ENCODE measurements at places on chromosomes 5 and 9.

DNA sequence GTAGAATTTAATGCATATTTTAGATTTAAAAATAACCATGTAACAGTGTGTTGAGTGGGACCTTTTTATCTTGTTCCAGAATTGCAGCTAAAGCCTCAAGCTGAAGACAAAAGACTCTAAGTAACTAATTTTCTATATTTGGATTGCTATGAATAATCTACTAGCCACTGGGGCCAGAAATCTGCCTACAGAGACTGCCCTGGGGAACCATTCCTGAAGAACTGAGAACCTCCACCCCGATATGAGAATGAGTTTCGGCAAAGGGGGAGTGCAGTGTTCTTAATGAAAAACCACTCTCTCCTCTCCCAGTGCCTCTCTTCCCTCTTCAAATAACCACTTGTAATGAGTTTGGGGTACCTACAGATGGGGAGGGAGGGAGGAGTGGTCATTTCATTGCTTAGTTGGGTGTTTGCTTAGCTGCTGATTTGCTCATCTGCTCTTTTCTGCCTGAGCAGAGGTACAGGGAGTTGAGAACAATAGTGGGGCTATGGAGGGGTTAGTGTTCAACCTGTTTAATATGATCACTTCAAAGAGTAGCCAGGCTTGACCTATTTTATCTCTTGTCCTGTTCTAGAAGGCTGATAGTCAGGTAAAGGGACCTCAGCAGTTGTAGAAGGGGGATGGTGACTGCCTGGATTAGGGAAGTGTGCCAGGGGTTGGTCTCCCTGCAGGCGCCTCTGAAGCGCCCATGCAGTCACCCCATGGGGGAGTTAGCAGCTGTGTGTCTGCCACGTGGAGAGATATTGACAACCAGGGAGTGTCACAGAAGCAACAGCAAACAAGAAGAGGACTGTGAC lies 47.7 kb downstream of the ATG10 start:
- no peak for DNase-seq

DNA sequence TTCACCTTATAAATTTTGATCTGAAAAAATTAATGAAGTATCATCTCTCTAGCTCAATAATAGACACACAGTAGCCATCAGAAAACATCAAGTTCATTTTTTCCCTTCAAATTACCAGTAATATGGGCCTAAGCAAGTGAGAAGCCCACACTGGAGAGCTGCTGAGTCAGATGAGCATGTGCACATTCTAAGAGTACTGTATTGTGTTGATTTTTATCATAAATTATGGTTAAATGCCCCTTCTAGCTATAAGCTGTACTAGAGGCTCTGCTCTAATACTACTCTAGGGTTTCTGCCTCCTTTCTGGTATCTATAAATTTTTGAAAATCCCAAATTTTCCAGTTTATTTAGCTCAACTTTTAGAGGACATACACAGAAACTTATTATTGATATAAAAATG lies 42.1 kb upstream of the TYRP1 start:
- no peak for DNase-seq

GRCh38 chr5:127851964-127852363 lies 148.8 kb downstream of the CCDC192 start:
- DNase-seq, result no peak

GRCh38 chr9:107738789-107739188 lies 249.2 kb upstream of the KLF4 start:
- DNase-seq, result no peak

DNA sequence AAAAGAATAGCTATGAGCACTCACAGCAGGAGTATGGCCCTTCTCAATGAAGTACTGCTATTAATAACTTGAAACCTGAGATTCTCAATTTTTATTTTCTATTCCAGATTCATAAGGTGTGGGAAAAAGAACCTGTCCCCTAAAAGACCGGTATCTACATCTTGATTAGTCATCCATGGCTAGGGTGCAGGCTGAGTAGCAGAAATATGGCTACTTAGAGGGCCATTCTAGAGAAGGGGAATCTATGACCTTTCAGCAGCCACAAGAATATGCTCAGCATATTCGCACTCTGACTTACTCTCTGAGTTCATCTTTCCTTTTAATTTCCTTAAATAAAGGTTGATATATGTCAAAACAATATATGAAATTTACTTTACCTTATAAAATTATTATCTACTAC lies 27.7 kb downstream of the WDR36 start:
- no peak for DNase-seq

DNA sequence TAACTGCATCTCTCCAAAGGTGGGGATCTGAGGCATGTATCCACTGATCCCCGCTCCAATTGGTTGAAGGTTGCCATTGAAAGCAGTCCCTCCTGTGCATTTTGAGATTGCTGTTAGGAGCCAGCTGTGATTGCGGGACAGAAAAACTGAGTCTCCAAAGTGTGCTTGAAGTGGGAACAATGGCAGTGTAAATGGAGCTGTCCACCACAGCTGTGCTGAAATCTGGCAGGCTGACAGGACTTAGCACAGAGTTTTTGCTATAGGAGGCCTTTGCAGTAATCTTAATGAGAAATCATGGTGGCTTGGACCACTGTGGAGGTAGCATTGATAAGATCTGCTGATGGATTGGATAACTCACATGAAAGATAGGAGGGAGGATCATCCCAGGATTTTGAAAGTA lies 3.3 kb downstream of the RNF20 start:
- no peak for DNase-seq

DNA sequence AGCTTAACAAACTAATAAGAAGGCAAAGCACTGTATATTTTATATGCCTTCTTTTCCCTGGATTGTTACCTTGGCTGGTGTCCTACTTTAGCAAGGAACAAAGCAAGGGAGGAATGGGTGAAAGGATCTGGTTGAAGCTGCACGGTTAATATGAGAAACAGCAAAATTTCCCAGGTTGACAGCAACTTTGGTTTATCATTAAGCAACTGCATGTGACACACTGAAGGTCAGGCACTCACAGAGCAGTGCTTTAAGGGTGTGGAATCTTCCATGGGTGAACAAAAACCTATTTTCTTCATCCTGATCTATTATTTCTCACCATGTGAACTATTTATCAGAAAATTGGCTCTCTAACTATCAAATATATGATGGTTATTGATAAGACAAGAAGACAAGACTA lies 109.0 kb upstream of the ATP10B start:
- DNase-seq, result no peak

DNA sequence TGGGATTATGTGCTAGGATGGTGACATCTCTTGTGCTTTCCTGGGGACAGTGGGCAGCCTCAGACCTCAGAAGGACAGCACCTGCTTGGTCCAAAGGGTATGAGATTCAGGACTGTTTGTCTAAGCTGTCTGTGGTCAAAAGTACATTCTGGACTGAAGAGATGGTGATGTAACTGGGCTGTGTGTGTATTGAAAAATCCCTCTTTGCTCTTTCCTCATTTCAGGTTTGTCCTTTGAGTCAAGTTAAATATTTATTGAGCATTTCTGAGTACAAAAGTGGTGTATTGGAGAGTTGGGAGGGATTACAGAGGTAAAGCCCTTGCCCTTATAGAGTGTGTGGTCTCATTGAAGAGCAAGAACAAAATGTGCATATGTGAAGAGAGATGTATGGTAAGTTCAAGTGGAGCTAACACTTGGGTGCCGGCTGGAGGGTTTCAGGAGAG lies 46.7 kb downstream of the RCL1 start:
- DNase-seq, result no peak

- DNase-seq, result no peak
Measured at GRCh38 chr9:83574482-83574881, 36.3 kb upstream of the FRMD3 start.

GRCh38 chr9:117732494-117732893 lies 28.3 kb downstream of the TLR4 start:
- DNase-seq, result no peak

DNA sequence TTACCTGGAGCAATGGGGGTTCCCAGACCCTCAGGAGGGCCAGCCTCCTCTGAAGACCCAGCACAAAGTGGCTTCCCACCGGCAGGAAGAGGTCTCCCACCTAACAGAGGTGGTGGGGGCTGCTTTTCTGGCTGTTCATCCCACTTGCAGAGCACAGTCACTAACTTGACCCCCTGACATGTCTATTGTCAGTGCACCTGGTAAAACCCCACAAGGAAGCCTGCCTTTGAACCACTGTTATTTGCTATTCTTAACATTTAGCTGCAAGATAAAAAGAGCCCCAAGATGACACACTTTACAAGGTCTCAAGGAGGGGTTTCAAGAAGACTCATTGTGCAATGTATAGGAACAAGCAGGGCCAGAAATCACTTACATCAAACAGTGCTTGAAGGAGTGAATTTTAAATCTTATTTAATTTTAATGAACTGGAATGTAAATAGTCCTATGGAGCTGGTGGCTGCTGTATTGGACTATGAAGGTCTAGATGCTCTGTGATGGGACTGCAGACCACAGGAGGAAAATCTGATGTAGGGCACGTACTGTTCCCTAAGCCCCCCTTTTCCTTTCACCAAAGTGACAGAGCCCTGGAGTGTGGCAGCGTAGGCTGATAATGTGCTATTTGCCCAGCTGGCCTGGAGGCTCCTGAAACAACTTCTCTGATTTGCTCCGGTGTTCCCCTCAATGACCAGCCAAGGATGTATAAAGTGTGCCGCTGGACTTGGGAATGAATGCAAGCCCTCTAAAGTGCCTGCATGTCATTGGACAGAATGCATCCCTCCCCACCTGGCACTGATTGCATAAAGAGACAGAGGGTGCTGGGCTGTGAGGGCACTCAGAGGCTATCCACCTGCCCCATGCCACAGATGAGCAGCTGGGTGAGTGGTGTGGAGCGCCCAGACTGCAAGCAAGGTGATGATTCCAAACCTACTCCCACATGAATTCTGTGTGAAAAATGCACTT lies 80.2 kb downstream of the PTPN3 start:
- no peak for DNase-seq

DNA sequence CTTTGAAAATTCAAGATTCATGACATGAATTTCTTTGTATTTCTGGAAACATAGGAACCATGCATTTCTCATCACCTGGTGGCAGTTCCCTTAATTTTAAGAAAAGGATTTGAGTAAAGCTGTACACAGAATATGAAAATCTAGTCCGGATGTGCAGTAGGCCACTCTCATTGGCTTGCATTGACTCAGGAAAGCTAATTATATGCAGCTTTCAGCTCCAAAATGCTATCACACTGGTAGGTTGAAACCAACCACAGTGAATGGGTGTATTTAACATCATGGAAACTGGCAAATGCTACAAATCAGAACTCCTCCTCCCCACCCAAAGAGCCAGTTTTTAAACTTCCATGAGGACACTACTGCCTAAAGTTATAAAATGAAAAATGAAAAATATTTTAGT lies 161.6 kb upstream of the FBXL17 start:
- DNase-seq, result no peak

GRCh38 chr9:38074441-38074961 lies 5.5 kb upstream of the SHB start:
- no peak for DNase-seq

DNA sequence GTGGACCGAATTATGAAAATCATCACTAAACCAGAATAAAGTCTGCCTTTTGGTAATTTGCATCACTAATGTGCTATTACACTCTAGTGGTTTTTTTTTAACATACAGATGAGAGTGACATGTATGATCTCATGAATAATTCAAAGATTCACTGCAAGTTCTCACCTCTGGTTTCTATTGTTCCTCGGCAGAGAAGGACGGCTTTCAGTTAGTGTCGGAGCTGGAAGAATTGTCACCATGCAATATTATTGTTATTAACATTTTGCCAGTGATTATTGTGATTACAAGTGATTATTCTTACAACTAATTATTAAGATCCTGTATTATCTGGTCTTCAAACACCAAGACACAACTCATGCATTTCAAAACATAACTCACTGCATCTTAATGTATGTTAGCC lies 366.6 kb upstream of the RPS23 start:
- DNase-seq, result no peak

GRCh38 chr5:105868038-105868780 lies 1802.5 kb downstream of the EFNA5 start:
- DNase-seq, result no peak

DNA sequence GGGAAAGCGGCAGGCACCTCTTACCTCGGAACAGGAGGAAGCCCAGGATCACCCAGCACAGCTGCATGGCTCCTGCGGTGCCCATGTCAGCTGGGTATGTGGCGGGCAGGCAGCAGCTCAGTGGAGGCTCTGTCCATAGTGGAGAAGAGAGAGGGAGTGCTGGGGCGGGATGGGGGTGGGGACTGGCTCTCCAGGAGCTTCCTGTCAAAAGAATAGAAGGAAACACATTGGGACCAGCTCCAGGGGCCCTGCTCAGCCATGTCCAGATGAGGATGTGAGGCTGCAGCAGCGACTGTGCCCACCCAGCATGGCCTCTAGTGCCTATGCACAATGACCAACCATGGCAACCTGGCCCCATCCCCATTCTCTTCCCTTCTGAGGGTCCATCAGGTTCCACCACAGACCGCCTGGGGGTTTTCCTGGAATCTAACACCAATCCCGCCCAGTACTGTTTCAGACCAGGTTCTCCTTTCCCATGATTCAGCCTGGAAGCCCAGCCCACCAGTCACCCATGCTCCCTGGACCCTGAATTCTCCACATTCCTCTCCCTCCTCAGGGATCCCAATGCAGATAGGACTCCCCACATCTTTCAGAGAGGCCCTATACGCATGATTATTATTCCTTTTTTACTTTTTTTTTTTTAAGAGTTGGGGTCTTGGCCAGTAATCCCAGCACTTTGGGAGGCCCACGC lies at the start of gene ECSCR:
Gene ECSCR, minus strand, starts transcription at position 158 of the 691 bp plus-strand sequence. Its CDS starts 73 bp downstream, at position 85.
- no peak for DNase-seq

- DNase-seq, result no peak
Measured at GRCh38 chr5:174799121-174799520, 74.7 kb downstream of the MSX2 start.

- no peak for DNase-seq
Measured at GRCh38 chr9:4530375-4530774, 40.1 kb downstream of the SLC1A1 start.

DNA sequence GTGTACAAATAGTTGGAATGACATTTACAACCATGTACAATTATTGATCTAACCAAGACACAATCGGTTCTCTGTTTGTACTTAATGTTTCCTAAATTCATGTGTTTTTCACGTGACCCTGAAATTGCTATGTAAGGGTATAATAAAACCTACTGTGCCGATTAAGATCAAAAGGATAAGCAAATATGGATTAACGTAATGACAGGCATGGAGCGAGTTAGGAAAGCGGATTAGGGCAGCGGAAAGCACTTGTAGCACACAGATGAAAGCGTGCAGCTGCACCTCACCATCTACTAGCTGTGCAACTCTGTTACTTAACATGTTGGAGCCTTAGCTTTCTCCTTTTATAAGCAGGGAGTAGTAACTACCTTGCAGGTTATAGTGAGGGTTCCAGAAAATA lies 38.3 kb upstream of the ZFYVE16 start:
- DNase-seq, result no peak

GRCh38 chr5:175357995-175358394 lies 86.0 kb downstream of the DRD1 start:
- DNase-seq, result no peak

DNA sequence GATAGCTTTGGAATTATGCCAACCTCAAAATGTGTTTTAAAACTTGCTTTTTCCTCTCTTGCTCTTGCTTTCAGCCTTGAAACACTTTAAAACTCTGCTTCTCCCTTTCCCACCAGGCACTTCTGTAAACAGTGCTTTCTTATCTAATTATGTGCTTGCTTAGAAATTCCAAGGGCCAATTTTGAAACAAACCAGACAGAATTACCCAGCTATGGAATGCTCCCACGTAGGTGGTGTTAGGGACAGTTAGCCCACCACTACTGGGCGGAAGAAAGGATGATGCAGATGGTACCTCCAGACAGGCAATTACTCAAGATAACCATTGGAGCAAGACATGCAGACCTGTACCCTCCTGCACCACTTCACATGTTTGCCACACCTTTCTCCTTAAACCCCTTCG lies 523.0 kb upstream of the PTPRD start:
- DNase-seq, result no peak

Measured in left renal pelvis (tissue), 4 donors.